Activated naive CD8-positive, alpha-beta T cell treated with anti-CD3 and anti-CD28 coated beads, Interleukin-2, amount 50 U/mL, for 16 hours (primary cell): ENCODE measurements at places on chromosomes 5 and 9.

DNA sequence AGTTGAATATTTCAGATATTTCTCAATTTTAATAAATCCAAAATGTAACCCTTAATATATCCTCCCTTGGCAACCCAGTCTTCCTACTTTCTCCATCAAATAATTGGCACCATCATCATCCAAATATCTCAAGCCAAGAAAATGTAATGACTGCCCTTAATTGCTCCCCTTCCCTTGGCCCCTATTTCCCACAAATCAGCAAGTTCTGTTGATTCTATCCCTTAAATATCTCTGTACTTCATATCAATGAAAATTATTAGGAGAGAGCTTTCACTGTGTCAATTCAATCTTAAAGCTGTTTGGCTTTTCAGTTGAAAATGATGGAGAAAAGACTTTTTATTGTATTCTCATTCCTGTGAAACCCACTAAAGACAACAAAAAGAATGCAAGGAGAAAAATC is 349.8 kb downstream of the HINT1 start:
- DNase-seq, result no peak

GRCh38 chr5:73692166-73692640 is 66.2 kb downstream of the ARHGEF28 start:
- no peak for DNase-seq

DNA sequence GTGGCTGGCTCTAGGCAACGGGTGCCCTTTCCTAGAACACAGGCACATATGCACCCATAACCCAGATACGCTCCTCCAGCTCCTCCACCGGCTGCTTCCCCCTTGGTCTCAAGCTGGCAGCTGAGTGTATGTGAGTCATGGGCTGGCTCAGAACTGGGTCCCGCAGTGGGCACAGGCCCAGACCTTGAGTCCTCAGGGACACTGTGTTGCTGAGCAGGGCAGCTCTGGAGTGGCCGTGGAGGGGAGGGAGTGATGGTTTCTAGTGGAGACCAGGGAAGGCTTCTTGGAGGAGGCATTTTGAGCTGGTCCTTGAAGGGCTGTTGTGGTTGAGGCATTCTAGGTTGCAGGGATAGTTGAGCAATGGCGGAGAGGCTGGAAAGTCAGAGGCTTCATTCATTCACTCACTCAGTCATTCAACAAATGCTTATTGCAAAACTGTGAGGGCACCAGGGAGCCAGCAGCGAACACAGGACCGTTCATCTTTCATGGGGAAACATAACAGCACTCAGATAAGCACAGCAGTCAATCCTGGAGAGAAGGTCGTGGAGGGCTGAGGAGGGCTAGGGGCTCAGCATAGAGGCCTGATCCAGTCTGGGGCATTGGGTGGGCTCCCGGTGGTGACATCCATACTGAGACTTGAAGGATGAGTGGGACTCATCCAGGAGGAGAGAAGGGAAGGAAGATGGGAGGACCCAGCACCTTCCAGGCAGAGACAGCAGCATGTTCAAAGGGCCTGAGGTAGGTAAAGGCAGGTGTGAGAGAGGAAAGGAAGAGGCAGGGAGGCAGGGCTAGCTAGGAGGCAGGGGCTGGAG is 2.4 kb downstream of the BBLN start:
- no peak for DNase-seq

DNA sequence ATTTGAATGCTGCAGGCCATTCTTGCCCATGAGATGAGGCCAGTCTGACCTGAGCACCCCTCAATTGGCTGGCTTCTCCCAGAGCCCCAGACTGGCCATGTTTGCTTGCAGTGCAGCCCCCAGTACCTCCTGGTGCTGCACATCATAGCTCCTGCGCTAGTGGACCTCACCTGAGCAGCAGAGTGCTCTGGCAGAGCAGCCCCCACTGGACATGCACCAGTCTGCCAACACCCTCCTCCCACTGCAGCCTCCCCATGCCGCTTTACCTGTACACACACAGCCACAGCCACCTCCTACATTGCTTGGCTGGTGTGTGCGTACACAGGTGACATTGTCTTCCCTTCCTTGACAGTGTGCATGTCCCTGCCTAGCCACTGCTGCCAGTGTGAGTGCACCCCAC is 940.2 kb downstream of the EFNA5 start:
- no peak for DNase-seq

DNA sequence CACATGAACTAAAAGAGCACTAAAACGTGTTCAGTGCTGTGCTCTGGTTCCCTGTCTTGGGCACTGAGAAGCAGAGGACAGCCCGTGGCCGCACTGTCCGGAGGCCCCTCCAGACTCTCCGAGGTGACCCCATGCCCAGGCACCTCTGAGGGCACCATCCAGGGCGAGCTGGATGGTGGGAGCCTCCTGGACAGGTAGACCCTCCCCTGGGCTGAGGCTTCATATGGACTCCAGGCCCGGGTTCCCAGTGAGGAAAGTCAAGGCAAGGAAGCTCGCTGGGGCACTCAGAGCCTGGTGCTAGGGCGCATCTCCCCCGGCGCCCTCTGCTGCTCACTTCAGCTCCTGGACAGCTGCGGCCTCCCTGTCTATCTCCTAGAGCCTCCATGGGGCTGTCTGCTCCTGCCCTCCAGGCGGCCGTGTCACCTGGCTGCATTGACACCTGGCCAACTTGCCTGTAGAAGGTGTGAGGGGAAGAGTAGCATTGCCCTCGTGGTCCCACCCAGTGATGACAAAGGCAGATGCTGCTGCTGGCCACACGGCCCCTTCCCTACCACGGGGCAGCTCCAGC is 178.2 kb upstream of the IRX1 start:
- DNase-seq, result no peak

DNA sequence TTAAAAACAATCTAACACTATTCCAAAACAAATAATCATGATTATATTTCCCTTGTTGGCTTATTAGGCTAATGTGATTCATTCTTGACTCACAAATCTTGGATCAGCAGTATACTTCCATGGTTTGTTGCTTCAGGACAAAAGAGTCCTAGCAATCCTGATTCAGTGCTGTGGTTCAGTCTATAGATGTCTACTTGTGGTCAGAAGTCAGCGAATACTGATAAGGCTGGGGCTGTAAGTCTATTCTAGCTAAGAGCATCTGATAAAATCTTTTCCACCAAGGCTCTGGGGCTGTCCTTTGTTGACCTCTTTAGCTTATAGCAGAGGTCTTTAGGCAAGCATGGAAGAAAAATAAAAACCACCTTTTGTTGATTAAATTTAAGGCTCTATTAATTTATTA is 4.4 kb upstream of the SMIM3 start:
- DNase-seq, result no peak

DNA sequence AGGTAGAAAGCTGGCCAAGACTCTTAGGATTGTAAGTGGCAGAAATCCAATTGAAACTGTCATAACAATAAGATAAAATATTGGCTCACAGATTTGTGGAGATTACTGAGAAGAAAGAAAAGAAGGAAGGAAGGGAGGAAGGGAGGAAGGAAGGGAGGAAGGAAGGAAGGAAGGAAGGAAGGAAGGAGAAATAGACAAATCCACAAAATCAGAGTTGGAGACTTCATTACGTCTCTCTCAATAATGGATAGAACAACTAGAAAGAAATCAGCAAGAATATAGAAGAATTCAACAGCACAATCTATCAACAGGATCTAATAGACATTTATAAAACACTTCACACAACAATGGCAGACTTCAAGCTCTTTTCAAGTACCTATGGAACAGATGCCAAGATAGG is 17.9 kb upstream of the PAM start:
- DNase-seq, result no peak

DNA sequence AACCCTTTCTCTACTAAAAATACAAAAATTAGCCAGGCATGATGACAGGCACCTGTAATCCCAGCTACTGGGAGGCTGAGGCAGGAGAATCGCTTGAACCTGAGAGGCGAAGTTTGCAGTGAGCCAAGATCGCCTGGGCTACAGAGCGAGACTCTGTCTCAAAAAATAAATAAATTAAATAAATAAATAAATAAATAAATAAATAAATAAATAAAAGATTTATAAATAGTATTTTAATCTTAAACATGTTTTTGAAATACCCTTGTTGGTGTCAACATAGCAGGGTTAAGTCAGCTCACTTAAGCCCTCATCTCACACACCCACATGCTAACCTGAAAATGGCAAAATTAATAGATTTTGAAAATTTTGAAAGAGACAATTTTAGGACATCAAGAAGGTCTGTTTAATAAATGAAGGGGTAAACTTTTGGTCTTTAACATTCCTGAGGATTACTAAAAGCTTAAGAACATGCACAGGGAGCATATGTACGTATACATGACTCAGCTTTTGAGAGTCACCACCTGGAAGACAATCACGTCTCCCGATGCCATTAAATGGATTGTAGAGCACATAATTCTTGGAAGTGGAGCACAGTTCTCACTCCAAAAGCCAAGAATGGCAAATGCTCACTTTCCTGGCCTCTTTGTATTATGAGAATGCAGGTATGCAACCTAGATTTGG is 202.5 kb downstream of the GDNF start:
- no peak for DNase-seq

GRCh38 chr5:143882520-143882919 is 70.6 kb downstream of the HMHB1 start:
- no peak for DNase-seq

- DNase-seq, result no peak
Measured at GRCh38 chr5:179852993-179853547, 5.5 kb downstream of the MRNIP start.

GRCh38 chr9:94656200-94656599 is 16.9 kb upstream of the FBP1 start:
- DNase-seq, result no peak

- DNase-seq, result no peak
Measured at GRCh38 chr5:55333017-55333416, 25.2 kb downstream of the MTREX start.

DNA sequence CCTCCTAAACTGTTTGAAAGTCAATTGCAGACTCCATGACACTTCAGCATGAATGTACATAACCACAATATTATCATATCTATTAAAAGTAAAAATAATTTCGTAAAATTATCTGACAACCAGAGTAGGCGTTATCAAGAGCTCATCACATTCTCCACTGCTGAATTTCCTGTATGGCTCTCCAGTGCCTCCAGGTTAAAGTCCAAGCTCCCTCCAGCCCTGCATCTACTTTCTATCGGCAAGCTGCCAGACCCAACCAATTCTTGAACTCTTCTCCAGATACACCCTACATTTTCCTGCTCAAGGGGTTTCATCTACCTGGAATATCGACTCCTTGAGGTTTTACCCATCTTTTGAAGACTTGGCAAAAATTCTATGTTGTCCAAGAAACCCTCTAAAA is 74.5 kb upstream of the TBC1D2 start:
- DNase-seq, result no peak

DNA sequence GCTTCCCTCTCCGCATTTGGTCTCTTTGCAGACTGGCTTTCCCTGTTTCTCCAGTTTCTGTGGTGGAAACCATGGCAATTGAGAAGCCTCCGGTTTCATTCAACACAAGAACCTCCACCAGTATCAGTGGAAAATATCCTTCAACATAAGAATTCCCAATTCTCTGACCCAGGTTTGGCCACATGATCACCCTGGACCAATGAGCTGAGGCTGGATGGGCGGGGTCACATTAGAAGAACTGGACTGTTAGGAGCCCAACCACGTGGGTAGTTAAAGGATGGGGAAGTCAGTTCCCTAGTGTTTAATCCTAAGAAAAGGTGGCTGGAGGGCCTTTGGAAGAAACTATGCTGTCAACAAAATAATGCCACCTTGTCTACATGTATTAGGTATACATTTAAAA is 336.3 kb downstream of the DMRT2 start:
- no peak for DNase-seq

- DNase-seq, result no peak
Measured at GRCh38 chr5:3347741-3348140, 247.9 kb upstream of the IRX1 start.

- no peak for DNase-seq
Measured at GRCh38 chr5:122694884-122695283, 80.0 kb upstream of the SNX2 start.

DNA sequence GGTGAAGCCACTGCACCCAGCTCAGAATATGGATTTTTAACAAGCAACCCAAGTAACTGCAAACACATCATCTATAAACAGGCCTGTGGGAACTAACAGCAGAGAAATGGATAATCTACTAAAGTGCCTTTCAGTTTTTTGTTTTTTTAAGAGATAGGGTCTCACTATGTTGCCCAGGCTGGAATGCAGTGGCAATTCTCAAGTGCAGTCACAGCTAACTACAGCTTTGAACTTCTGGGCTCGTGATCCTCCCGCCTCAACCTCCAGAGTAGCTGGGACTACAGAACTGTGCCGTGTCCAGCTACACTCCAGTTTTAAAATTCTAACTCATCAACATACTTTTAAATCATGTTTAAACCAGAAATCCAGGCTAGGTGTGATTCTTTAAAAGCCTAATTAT is 11.9 kb downstream of the TUT7 start:
- DNase-seq, result no peak

DNA sequence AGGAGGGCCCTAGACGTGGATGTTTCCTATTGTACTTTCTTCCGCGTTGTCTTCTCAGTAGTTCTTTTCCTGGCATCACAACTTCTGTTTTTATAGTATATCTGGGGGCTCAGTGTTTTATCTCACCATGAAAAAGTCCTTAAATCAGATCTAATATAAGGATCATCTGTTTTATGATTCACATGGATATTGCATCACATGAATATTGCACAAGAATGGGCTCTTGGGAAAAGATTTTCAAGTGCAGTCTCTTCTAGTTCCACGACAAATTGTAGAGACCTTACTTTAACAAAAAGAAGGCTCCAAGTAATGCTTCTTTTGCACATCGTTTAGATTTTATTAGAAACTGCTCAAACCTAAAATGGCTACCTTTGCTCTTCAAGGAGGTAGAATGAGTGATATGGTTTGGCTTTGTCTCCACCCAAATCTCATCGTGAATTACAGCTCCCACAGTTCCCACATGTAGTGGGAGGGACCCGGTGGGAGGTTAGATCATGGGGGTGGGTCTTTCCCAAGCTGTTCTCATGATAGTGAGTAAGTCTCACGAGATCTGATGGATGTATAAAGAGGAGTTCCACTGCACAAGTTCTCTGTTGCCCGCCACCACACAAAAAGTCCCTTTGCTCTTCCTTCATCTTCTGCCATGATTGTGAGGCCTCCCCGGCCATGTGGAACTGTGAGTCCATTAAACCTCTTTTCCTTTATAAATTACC is 53.7 kb upstream of the FAM120A start:
- DNase-seq, result no peak

DNA sequence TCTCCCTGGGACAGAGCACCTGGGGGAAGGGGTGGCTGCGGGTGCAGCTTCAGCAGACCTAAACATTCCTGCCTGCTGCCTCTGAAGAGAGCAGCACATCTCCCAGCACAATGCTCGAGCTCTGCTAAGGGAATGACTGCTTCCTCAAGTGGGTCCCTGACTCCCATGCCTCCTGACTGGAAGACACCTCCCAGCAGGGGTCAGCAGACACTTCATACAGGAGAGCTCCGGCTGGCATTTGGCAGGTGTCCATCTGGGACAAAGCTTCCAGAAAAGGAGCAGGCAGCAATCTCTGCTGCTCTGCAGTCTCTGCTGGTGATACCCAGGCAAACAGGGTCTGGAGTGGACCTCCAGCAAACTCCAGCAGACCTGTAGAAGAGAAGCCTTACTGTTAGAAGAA is 77.2 kb downstream of the SLCO6A1 start:
- DNase-seq, result no peak

- no peak for DNase-seq
Measured at GRCh38 chr9:81754245-81754644, 64.9 kb upstream of the TLE1 start.

- no peak for DNase-seq
Measured at GRCh38 chr9:28892538-28892937, 1319.3 kb upstream of the C9orf72 start.
